ENCODE measurements at places on chromosomes 3 and 15. TPM values are rescaled to one million over a fixed set of nuclear protein-coding genes. Genes with fewer than 3 reads are reported as not detected.

Gene GP5
- total RNA-seq: not detected

Gene SLC24A5
- total RNA-seq: not detected

Gene PPCDC
- total RNA-seq: 20.0 TPM

Gene RPP25
- total RNA-seq: 15.3 TPM

Data from Peyer's patch (tissue), 4 donors.